ENCODE measurements at places on chromosomes 5 and 9.

DNA sequence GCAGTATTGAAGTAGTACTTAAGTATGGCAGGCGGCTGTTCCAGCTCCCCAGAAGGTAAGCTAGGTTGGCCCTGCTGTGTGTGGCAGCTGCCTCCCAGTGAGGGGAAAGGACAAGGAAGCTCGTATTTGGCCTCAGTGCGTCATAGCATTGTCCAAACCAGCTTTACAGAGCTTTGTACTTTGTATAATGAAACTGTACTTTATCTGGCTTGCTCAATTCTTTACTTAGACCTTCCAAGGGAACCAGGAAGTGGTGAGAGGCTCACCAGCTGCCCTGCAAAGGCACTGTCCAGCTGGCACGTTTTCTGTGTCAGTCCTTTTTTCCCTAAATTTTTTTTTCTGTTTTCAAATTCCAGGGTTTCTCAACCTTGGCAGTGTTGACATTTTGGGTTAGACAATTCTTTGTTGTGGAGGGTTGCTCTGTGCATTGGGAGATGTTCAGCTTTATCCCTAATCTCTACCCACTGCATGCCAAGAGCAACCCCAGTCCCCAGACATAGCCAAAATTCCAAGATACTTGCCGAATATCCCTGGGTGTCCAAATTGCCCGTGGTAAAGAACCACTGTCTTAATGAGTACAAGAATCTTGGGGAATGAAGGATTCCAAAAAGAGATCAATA, 474.5 kb downstream of the LRRC70 start:
- no peak for DNase-seq

- no peak for DNase-seq
Observed at GRCh38 chr9:127780126-127780885, 1.8 kb upstream of the SH2D3C start.

- no peak for DNase-seq
Observed at GRCh38 chr5:1318659-1319251, 23.9 kb upstream of the TERT start.

- no peak for DNase-seq
Observed at GRCh38 chr5:1076406-1076805, 35.5 kb downstream of the SLC12A7 start.

GRCh38 chr5:77398896-77399295, 93.2 kb downstream of the WDR41 start:
- no peak for DNase-seq

- no peak for DNase-seq
Observed at GRCh38 chr5:100777680-100778300, 125.3 kb downstream of the ST8SIA4 start.

DNA sequence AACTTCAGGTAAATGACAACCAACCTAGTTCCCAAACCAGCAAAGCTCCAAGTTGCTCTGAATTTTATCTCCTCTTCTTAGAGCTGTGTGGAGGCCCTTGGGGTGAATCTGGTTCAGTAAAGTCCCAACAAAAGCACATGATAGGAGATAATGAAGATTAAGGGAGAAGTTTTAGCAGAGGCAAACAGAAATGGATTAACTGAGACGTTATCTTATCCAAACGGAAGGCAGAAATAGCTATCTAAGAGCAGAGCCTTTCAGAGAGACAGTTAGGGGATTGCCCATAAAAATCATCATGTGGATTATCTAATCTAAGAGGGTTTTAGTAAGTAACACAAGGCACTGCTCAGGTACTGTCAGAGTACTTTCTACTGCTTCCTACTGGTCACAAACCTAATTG, 183.9 kb upstream of the ZNF618 start:
- DNase-seq: no peak

DNA sequence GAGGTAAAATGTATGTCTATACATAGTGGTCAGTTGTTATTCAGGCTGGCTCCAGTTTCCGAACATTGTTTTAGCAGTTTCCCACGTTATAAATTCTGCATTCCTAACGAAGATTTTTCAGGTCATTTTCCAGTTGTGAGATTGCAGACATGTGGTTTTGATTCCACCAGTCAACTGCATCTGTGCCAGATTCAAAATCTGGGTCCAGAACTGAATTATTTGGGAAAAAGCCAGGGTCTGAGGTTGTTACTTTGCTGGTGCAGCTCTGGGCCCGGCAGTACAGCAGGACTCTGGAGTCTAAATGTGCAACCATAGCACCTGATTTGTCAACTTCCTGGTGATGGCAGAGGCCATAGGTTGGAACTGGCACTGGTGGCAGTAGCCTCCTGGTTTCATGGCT, 105.7 kb upstream of the MEGF10 start:
- no peak for DNase-seq

DNA sequence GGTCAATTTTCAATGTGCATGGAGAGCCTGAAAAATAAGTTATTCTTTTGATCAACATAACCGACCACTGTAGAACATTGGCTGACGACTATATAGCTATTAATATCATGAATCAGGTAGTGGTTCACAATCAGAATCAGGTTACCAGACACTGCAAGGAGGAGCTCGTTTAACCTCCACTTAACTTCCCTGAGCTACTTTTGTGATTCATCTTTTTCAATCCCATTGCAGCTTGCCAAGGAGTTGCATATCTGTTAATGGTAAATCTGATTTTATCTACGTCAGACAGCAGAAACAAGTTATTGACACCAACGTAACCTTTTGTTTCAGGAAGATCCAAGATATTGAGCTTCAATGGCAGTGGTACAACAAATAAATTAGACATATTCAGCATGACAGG, 2263.8 kb upstream of the ACO1 start:
- no peak for DNase-seq

Data from activated T-helper 9 cell treated with anti-CD3 and anti-CD28 coated beads, Interleukin-2, amount 50 U/mL, for 16 hours (primary cell).